ENCODE measurements at places on chromosomes 2 and 18.

DNA sequence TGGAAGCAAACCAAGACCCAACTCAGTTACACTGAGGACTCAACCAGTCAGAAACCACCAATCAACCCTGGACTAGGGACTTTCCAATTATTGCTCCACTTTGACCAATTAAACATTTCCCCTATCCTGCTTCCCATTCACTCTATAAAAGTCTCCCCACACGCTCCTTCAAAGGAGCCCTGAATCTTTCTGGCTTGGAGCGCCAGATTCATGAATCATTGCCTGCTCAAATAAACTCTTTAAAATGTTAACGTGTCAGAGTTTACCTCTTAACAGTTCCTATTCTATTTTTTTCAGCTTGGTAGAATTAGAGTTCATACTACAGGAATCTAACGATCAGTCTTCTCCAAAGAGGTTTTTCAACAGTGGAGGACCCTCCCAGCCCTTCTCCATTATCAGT lies 20.7 kb upstream of the SULT1C2 start:
- DNase-seq, result peak; percentile 89

DNA sequence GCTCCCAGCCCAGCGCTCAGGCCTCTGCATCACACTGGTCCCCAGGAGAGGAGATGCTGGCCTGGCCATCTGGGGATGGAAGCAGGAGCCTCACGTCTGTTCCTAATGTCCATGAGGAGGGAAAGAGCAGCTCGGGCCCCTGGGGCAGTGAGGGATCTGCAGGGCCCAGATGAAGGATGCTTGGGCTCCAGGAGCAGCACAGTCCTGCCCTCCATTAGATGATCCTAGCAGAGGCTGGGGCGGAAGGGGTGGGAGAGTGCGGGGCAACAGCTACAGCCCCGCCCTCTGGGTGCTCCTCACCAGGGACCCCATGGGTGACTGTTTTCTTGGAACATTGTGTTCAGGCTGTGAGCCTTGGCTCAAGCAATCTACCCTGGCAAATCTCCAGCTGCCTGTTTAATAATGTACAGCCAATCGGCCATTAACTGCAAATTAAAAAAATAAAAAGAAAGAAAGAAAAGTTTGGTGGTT lies 49.7 kb downstream of the TNS1 start:
- DNase-seq, result no peak

DNA sequence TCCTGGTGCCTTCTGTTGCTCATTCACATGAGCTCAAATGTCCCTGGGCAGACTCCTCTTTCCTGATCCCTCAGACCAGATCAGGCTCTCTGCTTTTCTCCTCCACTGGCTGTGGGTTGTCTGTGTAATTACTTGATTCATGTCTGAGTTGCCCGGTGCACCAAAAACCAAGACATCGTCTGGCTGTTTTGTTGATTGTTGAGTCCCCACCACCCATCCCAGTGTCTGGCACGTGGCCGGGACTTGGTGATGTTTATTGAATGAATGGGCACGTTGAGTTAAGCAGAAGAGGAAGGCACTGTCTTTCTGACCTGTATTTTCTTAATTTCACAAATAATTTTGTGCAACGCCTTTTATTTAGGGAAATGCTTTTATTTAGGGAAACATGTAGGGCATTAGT lies 499.1 kb upstream of the HS6ST1 start:
- DNase-seq, result no peak

- DNase-seq, result no peak
Observed at GRCh38 chr2:88114889-88115288, 13.0 kb downstream of the FABP1 start.

DNA sequence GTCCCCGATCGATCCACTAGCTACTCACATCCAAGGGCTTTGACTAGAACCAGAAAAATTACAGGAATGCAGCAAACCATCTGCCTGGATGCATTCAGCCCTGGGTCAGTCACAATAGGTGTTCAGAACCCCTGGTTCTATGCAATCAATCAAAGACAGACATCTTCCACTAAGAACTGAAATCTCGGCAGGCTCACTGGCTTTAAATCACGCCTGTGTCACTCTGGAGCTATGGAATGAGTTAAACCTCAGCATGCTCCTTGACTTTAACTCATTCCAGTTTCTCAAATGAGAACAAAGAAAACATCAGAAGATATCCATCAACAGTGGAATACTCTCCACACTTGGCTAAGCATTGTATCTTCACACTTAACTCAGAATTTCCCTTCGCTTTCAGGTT lies 68.1 kb upstream of the SPTBN1 start:
- DNase-seq, result peak; percentile 5

GRCh38 chr18:72752220-72752619 lies 115.6 kb downstream of the NETO1 start:
- DNase-seq, result no peak

Measured in EH (cell line).